ENCODE measurements at places on chromosomes 2 and 18. TPM values are rescaled to one million over a fixed set of nuclear protein-coding genes. Genes with fewer than 3 reads are reported as not detected.

DNA sequence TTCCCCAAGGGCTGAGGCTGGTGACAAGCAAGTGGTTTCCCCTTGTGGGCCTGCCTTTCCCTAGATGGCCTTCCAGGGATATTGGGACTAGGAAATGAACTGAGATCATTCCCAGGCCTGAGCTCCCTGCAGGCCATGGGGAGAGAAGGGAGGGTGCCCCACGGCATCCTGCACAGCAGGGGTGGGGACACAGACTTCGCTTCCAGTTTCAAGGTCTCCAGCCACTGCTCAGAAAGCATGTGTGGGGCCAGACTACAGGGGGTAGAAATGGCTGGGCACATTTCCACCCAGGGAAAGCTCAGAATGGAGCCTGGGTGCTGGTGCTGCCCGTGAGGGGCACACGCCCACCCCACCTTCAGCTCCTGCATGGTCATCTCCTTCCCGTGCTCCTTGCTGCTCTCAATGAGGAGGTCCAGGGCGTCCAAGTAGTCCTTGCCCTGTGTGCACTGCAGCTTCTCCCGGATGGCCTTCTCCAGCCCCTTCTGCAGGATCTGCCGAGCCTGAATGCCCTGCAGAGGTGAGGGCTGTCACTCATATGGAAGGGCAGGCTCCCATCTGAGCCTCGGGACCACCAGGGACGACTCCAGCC, 13.2 kb downstream of the CYP26B1 start:
- DNase-seq: no peak

Gene SPDYA
- total RNA-seq: 11.7 TPM

- no peak for DNase-seq
These were observed 97.6 kb downstream of the EPB41L5 start for GRCh38 chr2:120110507-120110906.

Gene ABHD1
- not detected for total RNA-seq

- DNase-seq: peak; percentile 75
These were observed 59.5 kb downstream of the ABCG8 start for GRCh38 chr2:43898134-43898837.

DNA sequence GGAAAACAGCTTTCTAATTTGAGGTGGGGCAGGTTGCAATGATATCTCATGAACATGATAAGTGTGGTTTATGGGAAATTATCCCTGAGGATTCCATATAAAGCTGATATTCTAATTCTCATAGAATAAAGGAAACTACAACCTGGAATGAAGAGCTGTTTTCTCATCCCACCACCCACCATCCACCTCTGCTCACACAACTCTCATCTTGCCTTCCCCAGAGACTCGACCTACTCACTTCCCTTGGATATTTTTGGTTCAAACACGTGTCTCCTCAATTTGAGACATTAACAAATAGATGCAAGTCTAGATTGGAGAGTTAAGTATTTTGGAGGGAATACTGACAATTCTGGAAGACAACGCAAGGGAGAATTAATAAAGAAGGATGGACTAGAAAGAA, 490.9 kb downstream of the TMEM182 start:
- no peak for DNase-seq

GRCh38 chr2:119106301-119106897, 52.2 kb downstream of the C1QL2 start:
- DNase-seq: peak; percentile 43

GRCh38 chr2:28622101-28622499, 126.2 kb downstream of the PLB1 start:
- no peak for DNase-seq

- no peak for DNase-seq
These were observed 31.5 kb downstream of the DOCK10 start for GRCh38 chr2:225010804-225011203.

Gene ABCB11
- not detected for total RNA-seq

DNA sequence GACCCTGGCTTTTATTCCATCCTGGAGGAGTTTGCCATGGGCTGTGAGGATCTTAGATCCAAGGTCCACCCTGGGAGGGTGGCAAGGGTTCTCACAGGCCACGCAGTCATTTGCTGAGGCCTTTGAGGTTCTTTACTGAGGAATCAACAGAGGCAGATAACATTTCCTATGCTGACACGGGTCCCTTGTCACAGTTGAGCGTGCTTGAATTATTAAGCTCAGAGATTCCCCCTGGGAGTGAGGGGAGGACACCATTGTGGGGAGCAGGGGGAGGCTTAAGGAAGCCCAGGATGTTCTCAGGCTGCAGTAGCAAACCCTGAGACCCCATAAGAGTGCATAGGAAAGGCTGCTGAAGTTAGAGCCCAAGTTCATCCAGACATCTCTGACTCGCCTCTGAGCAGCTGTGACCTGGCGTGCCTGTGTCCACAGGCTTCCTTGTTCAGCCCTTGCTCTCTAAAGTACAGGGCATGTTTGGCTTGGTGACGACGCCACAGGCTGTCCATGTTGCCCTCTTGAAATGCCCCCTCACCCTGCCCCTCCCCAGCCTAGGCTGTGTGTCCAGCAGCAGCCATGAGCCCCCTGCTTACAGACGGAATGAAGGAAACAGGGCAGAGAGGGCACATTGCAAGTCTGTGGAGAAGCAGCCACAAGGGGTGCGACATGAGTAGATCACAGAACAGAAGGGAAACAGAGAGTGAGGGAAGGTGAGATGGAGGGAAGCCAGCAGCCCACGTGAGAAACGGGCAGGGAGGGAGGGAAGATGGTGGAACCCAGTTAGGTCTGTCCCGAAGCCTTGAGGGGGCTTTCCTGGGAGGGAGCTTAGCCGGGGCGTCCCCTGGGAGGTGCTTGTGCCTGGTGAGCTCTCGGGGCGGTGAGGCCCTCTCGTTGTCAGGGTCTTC, 34.0 kb downstream of the NAPG start:
- DNase-seq: no peak

DNA sequence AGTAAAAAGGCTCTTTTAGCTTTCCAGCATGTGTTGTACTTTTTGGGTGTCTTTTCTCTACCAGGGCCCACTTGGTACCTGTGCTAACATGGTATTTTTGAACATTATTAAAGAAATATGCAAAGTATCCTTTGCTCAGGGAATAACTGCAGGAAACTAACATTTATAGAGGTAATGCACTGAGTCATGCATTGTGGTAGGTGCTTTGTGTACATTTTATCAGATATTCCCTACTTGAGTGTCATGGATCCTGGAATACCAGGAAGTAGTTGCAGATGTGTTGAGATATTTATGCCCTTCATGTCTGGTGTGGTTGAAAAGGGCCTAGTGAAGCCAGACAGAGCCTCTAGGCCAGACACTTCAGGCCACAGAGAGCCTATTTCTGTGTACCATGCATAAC, 215.5 kb upstream of the CYRIA start:
- no peak for DNase-seq

DNA sequence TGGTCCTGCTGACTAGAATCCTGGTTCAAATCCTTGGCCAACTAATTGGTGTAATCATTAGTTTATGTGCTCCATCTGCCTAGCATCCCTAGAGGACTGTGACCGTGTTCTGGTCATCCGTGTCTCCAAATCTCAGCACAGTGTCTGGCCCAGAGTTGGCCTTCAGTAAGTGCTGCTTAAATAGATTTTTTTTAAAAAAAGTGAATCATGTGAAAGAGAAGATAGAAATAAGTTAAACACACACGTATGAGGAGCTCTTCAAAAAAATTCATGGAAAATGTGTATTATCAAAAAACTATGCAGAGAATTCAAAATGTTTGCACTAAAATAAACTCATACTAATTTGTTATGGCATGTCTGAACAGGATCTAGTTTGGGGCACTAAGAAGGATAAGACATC, 129.3 kb upstream of the TLK1 start:
- DNase-seq: no peak

Gene GREB1L
- total RNA-seq: 0.87 TPM

- DNase-seq: no peak
These were observed 1596.5 kb upstream of the NXPH2 start for GRCh38 chr2:140376686-140377085.

DNA sequence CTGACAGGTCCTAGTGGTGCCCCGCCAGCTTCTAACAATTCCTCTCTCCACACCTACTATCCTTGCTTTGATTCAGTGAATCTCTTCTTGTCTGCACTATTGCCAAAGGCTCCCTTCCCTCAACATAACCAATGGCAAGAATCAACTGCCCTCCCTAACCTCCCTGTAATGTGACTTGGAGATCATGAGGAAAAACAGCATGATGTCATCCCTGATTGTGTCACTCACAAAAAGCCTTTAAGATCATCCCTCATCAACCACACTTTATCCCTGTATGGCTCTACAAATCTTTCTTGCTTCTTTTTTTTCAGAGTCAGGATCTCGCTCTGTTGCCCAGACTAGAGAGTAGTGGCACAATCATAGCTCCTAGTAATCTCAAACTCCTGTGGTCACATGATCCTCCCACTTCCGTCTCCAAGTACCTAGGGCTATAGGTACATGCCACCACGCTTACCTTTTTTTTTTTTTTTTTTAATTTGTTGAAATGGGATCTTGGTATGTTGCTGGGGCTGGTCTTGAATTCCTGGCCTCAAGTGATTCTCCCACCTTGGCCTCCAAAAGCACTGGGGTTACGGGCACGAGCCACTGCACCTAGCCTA, 19.7 kb downstream of the SAP130 start:
- no peak for DNase-seq

DNA sequence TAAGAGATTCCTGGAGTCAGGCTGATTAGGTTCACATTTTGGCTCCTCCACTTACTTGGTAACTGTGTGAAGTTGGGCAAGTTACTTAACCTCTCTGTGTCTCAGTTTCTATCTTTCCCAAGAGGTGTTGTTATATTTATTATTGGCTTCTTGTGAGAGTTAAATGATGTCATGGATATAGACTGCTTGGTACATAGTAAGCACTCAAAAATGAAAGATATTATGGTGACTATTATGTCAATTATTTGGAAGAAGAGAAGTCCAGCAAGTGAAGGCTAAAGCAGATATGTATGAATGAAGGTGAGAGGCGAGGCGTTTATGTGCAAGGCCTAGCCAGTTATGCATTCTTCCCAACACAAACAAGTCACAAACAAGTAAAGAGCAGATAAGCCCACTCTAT, 417.4 kb downstream of the TSN start:
- DNase-seq: no peak

Gene PARD6G
- total RNA-seq: 6.1 TPM

- DNase-seq: peak; percentile 24
These were observed 175.9 kb downstream of the NBAS start for GRCh38 chr2:15385184-15385583.

GRCh38 chr2:24929230-24929629, 9.2 kb upstream of the ADCY3 start:
- peak; percentile 5 for DNase-seq

Gene CNOT11
- 9.3 TPM for total RNA-seq

- DNase-seq: no peak
These were observed 16.0 kb upstream of the CHRNA1 start for GRCh38 chr2:174780191-174780840.

DNA sequence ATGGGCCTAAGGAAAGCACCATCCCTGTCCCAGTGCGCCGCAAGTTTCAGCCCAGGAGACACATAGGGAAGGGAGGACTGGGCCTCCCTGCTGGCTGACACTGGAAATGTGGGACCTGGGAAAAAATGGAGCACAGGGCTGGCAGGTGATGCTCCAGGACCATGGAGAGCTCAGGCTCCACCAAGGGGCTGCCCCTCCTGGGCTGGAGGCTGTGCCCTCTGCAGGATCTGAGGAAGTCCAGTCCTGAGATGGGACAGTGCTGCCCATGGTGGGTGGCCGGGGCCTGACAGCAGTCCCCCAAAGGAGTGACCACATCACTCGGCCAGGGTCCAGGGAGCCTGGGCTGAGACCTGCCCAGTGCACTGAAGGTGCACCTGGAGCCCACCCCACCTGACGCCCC, 108.6 kb upstream of the TEKT4 start:
- DNase-seq: no peak

Gene ABCG5
- 0.92 TPM for total RNA-seq

Gene RIT2
- not detected for total RNA-seq

GRCh38 chr2:241279413-241279812, 36.1 kb downstream of the HDLBP start:
- DNase-seq: no peak

DNA sequence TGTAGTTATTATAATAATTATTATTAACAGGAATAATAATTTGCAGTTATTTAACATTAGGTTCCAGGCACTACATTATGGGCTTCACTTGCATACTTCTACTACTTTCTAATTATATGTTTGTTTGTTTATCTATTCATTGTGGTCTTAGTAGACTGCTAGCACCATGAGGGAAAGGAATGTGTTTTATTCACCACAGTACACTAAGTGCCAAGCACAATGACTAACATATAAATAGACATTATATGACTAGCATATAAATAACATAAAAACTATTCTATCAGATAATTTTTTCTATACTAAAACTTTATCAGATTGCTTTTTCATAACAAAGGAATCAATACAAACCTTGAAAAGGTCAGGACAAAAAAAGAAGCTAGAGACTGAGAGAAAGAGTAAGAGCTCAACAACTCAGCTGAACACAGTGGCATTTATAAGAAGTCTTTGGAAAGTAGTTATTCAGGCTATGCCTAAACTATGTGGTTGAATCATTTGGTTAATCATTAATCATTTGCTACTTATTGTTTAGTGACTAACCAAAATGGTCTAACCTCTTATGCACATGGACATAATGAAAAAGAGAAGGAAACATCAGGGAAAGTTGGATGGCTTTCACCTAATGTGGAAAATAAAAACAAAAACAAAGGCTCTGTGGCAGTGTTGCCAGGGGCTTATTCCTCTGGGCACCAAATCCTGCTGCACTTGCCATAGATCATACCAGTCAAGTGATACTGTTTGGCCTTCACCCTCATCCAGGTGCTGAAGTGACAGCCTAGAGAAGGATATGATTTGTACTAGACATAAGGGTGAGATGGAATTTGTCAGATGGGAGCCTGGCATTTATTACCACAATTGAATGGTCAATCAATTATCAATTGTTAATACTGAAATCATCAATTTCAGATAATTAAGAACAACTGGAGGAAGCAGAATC, 174.9 kb downstream of the ETAA1 start:
- peak; percentile 41 for DNase-seq

GRCh38 chr2:65880436-65880835, 448.0 kb upstream of the SPRED2 start:
- DNase-seq: no peak

GRCh38 chr2:108613261-108614042, 79.2 kb downstream of the LIMS1 start:
- DNase-seq: no peak

Measured in stomach (tissue), 19 donors.